Esophagus squamous epithelium (tissue), 5 donors: ENCODE measurements at places on chromosomes 3 and 15.

- DNase-seq, result no peak
These were observed 177.9 kb downstream of the SATB1 start for GRCh38 chr3:18247139-18247695.

- no peak for DNase-seq
These were observed 8.6 kb downstream of the LINS1 start for GRCh38 chr15:100593431-100593830.

GRCh38 chr15:23642413-23643044, 5.1 kb downstream of the MAGEL2 start:
- no peak for DNase-seq

DNA sequence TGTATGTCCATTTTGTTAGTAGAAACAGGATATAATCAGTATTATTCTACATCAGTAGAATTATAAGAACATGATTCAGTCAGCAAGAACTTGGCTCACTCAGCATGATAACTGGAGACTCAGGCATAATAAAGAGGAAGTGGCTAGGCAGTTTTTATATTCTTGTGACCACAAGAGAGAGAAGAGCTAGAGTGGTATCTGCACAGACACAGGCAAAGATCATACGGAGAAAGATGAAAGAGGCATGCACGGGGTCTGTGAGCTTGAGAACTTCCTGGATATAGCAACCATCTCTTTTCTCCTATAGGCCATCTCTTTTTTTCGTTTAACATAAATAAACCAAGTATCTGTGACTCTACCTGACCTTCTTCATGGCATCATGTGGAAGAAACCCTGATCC, 46.8 kb downstream of the MYO5A start:
- DNase-seq, result peak; percentile 17

DNA sequence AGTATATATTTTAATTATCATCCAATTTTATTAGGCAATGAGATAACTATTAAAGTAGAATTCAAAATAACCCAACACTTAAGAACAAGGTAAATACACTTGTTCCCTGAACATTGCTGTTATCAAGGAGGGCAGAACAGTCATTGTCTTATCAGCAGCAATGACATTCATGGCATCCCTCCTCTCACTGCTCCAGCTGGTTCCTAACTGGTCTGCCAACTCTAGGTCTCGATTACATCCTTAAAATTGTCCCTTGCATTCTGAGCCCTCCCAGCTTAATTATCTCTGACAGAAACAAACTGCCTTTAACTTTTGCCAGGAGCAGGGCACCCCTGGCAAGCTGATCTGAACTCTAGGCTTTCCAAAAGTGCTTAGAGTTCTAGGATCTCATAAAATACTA, 14.0 kb upstream of the DYNC1LI1 start:
- no peak for DNase-seq

DNA sequence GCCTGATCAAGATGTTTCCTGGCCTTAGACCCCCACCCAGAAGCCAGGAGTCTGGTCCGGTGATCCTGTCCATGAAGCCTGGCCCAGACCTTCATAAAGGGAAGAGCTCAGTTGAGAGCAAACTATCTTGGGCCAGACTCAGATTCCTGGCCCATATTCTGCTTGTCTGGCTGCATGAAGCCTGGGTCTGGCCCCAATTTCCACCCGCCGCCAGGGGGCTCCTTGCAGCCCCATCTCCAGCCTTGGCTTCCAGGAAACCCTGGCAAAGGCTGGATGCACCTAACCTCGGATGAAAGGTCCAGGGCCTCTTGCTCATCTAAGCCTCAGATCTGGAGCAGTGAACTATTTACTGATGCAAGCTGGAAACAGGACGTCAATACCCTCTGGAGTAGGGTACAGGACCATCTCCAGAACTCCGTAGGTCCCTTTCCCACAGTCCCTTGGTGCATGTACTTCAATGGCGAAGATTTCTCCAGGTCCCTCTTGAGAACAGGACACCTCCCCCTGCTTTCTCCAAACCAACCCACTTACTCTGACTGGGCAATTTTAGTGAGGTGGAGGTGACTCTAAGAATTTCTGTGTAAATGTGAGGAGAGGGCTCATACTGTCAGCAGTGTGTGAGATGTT, 5.6 kb downstream of the FOXL2 start:
- DNase-seq, result no peak

DNA sequence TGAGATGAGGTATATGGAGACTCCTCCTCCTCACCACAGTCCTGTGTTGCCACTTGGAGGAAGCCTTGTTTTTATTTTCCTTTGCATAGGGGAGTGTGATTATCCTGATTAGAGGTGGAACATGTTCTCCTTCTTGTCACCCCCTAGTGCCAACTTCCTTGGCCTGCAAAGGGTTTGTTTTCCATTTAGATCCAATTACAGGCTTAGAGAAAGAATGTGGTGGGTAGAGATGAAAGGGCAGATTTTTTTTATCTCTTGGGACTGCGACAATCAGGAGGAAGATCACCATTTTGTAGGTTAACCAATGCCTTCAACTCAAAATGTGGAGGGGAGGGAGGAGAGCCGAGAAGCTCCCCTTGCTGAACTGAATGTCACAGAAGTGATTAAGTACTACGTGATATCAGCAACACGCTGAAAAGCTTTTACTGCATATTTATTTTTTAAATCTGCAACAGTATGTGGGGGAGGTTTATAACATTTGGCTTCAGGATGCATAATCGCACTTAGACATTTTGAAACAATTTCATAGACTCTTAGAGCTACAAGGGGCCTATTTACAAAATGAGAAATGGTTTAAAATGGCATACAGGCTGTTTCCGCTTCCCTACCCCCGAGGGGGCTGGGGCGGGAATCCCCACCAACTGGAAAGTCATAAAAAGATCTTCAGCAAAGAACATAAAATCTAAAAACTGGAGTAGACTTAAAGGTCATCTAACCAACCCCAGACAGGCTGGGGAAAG, 2.4 kb downstream of the LMCD1 start:
- DNase-seq, result no peak

DNA sequence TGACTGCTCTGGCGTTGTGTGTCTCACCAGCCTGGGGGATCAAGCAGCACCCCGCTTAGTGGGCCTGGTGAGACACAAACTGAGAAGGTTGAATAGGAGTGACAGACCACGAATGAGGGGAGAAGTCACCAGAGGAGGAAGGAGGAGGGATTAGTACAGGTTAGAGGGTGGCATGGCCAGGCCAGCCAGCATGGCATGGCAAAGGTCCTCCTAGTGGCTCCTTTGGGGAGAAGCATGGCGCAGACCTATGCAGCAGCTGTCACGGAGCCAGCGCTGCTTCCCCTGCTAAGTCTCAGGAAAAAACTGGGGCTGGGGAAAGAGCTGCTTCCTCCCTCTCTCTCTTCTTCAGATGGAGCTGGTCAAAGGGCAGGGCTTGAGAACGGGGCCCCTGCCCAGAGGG, 48.6 kb downstream of the ZDHHC3 start:
- no peak for DNase-seq

GRCh38 chr15:64153480-64154367, 2.2 kb downstream of the SNX22 start:
- DNase-seq, result peak; percentile 67

DNA sequence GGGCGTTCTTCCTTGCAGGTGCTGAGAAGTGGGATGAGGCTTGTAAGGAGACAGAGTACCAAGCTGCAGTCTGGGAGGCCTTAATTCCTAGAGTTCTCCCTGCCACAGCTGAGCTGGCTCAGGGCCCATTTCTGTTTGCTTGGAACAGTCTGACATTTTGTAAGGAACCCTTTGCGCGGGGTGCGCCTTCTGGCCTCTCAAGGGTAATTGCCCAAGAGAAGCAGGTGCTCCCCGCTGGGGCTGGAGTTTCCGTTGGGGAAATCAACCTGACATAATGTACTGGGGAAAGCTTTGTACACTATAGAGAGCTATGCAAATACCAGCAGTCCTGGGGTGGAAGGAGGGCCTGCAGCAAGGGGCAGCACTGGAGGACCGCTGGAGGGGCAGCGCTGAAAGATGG, 83.6 kb downstream of the HMG20A start:
- no peak for DNase-seq

DNA sequence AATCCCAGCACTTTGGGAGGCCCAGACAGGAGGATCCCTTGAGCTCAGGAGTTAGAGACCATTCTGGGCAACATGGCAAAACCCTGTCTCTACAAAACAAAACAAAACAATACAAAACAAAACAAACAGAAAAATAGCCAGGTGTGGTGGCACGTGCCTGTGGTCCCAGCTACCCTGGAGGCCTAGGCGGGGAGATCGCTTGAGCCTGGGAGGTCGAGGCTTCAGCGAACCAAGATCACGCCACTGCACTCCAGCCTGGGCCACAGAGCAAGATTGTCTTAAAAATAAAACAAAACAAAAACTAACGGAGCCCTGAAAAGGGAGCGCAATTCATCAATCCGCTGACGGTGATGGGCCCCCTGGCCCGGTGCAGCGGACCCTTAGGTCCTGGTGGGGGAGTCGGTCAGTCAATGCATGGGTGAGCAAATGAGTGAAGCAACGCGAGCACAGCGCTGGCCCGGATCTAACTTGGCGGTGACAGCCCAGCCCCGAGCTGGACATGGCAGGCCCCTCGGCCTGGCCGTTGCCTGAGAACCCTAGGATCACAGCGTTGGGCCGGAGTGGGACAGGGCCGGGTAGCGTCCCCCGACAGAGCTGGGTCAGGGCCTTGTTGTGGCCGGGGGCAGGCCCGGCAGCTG, 52.4 kb upstream of the BLM start:
- no peak for DNase-seq

GRCh38 chr3:110495201-110495927, 576.3 kb upstream of the NECTIN3 start:
- DNase-seq, result no peak

GRCh38 chr3:25854214-25854613, 64.3 kb downstream of the OXSM start:
- DNase-seq, result no peak

- DNase-seq, result no peak
These were observed 412.3 kb downstream of the OXSM start for GRCh38 chr3:26202169-26202568.

DNA sequence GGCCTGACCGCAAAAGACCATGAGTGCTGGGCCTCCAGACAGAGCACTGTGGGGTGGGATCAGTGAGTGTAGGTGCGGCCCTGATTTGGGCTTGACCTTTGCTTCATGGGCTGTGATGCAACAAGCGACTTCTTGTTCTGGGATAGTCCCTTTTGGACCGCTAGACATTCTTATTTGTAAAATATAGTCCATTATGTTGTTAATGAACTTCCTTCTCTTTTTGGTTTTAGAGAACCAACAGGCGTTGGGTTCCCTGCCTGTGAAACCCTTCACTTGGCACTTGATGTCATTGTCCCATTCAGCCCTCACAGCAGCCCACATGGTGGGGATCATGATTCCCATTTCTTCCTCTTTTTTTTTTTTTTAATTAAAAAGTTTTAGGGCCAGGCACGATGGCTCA, 15.8 kb upstream of the TRH start:
- DNase-seq, result no peak

DNA sequence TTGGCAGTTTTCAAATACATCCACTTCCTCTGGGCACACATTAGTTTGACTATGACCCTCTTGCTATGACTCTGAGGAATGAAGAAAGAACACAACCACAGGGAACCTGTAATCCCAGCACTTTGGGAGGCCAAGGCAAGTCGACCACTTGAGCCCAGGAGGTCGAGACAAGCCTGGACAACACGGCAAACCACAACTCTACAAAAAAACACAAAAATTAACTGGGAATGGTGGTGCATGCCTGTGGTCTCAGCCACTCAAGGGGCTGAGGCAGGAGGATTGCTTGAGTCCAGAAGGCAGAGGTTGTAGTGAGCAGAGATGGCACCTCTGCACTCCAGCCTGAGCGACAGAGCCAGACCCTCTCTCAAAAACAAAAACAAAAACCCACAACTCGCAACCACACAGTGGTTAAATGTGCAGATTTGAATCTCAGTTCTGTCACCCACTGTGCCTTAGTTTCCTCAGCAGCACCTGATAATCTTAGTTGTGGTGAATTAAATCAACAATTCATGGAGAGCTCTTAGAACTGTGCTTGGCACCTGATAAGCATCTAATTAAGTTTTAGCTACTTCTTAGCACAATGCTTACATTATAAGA, 65.7 kb downstream of the MYLK start:
- DNase-seq, result no peak

GRCh38 chr3:170522201-170522600, 63.7 kb downstream of the SLC7A14 start:
- DNase-seq, result no peak

DNA sequence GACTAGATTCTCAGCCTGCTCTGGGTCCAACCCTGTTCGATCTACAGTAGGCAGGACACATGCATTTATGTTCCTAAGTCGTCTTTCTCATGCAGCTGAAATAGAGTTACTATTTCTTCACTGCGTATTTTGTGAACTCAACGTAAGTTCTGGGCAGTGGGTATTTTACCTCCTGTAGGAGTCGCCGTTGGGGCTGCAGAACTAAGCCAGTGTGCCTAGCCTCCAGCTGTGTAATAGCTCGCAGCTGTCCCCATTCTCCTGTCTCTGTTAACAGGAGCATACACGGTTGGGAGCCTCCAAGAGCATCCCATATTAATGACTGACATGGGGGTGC, 58.4 kb upstream of the HRH1 start:
- DNase-seq, result no peak

DNA sequence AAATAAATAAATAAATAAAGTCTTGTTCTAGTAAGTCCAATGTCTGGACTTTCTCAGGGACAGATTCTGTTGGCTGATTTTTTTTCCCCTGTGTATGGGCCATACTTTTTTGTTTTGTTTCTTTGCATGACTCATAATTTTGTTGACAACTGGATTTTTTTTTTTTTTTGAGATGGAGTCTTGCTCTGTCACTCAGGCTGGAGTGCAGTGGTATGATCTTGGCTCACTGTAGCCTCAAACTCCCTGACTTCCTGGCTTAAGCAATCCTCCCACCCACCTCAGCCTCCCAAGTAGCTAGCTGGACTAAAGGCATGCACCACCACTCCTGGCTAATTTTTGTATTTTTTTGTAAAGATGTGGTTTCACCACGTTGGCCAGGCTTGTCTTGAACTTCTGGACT, 38.9 kb downstream of the TICRR start:
- no peak for DNase-seq

DNA sequence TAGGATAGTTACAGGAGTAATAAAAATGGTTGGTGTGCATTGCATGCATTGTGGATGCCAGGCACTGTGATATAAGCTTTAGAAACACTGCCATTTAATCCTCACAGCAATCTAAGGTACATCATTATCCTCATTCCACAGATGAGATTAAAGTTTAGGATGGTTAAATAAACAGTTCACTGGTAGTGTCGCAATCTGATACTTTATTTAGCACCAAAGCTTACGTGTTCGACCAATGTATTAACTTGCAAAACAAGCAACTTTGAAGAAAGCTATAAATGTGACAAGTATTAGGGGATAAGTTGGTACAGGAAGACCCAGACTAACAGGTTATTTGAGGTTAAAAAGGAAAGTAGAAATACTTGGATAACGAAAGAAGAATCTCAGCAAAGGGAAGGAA, 150.5 kb upstream of the ZNF385D start:
- DNase-seq, result no peak

GRCh38 chr3:166282931-166283330, 445.7 kb upstream of the BCHE start:
- no peak for DNase-seq

- no peak for DNase-seq
These were observed 13.3 kb downstream of the CORO2B start for GRCh38 chr15:68592054-68592453.

DNA sequence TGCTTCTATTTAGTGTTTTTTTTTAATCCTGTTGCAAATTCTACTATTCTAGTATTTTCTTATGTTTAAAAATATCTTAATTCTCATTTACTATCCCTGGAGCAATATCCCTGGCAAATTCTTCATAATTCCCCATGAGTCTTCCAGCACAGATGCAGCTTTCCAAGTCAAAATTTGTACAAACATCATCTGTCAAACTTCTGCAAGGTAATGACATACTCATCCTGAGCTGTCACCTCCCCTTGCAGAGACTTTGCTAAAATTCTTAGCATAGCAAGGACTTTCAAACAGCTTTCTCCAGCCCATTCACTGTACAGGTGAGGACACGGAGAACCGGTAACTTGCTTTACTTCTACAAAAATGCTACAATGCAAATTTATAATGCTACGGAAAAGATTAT, 28.6 kb upstream of the VGLL4 start:
- no peak for DNase-seq
